ENCODE measurements at places on chromosomes 5 and 9. TPM values are rescaled to one million over a fixed set of nuclear protein-coding genes. Genes with fewer than 3 reads are reported as not detected.

DNA sequence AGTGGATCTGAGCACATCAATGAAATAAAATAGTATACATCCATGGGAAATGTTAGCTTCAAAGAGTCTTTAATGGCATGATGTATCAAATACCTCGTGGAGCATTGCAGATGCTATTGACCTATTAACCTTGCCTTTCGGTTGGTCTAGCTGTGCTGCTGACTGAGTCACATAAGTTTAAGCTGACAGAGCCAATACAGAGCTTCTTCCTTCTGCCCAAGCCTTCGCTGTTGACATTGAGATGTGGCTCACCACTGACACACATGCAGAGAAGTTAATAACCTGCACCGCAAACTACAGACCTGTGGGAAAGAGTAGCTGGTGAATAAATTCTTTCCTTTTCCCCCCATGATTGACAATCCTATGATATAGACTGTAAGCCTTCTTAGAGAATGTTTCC is 78.2 kb downstream of the LURAP1L start:
- no peak for DNase-seq
- no peak overlapping the region for H3K27ac ChIP-seq
- H3K4me3 ChIP-seq = no peak overlapping the region
- no peaks in the 10 kb centered on the region for H3K27me3 ChIP-seq
- H3K36me3 ChIP-seq = no peaks in the 10 kb centered on the region
- no peaks in the 10 kb centered on the region for H3K4me1 ChIP-seq

Gene MRRF
- 36.4 TPM for total RNA-seq

- no peaks in the 10 kb centered on the region for H3K36me3 ChIP-seq
- DNase-seq = no peak
- H3K27me3 ChIP-seq = no peaks in the 10 kb centered on the region
- H3K4me1 ChIP-seq = no peaks in the 10 kb centered on the region
- H3K27ac ChIP-seq = no peak overlapping the region
- H3K4me3 ChIP-seq = no peak overlapping the region
Measured at GRCh38 chr9:71854811-71855210, 56.2 kb downstream of the ABHD17B start.

- peaks cover 21% of the 10 kb centered on the region for H3K27me3 ChIP-seq
- H3K4me3 ChIP-seq = no peak overlapping the region
- H3K27ac ChIP-seq = no peak overlapping the region
- no peak for DNase-seq
- H3K36me3 ChIP-seq = no peaks in the 10 kb centered on the region
Measured at GRCh38 chr9:98808875-98809274, 1.4 kb downstream of the GALNT12 start.

Gene DNAH5
- 1.7 TPM for total RNA-seq

All from endothelial cell of umbilical vein (primary cell).